Skeletal muscle cell (primary cell): ENCODE measurements at places on chromosomes 7 and 10.

GRCh38 chr7:921581-922333, 32.7 kb downstream of the ADAP1 start:
- no peak for DNase-seq

DNA sequence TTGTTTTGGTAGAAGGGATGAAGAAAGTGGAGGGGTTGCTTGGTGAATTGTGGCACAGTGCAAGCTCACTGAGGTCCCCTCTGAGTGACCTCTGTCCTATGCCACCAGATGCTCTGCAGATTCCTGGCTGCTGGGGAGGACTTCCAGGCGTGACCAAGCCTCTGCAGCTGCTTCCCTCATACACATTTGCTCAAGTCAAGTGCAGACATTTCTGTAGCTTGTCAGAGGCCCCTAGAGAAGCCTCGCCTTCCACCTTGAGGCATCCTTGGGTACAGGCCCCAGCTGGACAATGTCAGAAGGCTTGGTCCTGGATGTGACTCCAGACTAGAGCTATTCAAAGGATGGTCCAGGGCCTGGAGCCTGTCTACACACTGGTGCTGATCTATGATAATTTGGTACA, 464.2 kb downstream of the PLXNA4 start:
- no peak for DNase-seq

DNA sequence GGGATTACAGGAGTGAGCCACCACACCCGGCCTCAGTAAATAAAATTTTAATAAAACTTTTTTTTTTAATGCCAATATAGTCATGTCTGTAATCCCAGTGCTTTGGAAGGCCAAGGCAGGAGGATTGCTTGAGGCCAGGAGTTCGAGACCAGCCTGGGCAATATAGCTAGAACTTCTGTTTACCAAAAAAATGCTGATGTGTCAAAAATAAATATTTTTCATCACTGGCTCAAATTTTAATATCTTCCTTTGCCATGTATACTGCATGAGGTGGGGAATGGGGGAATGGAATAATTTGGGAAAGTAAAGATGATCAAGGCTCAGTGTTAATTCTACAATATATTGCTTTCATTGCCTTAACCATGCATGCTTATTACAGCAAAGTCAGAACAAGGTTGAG, 10.7 kb upstream of the RHBDD2 start:
- DNase-seq: no peak

- DNase-seq: no peak
Measured at GRCh38 chr10:11245510-11245909, 227.8 kb downstream of the CELF2 start.

DNA sequence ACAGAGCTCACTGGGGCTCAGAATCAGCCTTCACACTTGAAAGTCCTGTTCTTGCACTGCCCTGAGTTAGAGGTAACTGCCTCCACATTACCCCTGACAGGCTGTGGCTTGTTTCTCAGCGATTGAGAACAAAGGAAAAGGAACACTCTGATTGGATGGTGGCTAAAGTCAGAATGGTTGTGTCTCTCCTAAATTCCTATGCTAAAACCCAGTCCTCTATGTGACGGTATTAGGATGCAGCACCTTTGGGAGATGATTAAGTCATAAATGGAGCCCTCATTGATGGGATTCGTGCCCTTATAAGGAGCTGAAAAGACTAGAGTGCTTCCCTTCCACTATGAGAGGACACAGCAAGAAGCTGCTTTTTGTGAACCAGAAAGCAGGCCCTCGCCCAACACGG, 38.9 kb upstream of the DGKI start:
- DNase-seq: no peak

- DNase-seq: no peak
Measured at GRCh38 chr7:102208826-102209225, 77.8 kb upstream of the SH2B2 start.

- no peak for DNase-seq
Measured at GRCh38 chr7:145313551-145313950, 477.7 kb upstream of the TPK1 start.

- peak; percentile 41 for DNase-seq
Measured at GRCh38 chr7:157347217-157347904, 10.6 kb downstream of the DNAJB6 start.

DNA sequence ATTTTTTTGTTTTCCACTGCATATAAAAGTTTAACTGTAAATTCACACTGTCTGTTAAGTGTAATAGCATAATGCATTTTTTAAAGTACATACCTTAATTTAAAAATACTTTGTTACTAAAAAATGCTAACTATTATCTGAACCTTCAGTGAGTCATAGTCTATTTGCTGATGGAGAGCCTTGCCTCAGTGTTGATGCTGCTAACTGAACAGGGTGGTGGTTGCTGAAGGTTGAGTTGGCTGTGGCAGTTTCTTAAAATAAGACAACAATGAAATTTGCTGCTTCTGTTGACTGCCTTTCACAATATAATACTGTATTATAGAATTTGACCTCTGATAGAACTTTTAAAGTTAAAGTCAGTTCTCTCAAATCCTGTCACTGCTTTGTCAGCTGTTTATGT, 72.3 kb upstream of the GATAD1 start:
- DNase-seq: no peak

- no peak for DNase-seq
Measured at GRCh38 chr10:114806562-114807391, 14.8 kb upstream of the FHIP2A start.

GRCh38 chr10:124493214-124493882, 31.7 kb downstream of the LHPP start:
- DNase-seq: no peak

- no peak for DNase-seq
Measured at GRCh38 chr7:35289376-35289775, 35.5 kb upstream of the TBX20 start.

DNA sequence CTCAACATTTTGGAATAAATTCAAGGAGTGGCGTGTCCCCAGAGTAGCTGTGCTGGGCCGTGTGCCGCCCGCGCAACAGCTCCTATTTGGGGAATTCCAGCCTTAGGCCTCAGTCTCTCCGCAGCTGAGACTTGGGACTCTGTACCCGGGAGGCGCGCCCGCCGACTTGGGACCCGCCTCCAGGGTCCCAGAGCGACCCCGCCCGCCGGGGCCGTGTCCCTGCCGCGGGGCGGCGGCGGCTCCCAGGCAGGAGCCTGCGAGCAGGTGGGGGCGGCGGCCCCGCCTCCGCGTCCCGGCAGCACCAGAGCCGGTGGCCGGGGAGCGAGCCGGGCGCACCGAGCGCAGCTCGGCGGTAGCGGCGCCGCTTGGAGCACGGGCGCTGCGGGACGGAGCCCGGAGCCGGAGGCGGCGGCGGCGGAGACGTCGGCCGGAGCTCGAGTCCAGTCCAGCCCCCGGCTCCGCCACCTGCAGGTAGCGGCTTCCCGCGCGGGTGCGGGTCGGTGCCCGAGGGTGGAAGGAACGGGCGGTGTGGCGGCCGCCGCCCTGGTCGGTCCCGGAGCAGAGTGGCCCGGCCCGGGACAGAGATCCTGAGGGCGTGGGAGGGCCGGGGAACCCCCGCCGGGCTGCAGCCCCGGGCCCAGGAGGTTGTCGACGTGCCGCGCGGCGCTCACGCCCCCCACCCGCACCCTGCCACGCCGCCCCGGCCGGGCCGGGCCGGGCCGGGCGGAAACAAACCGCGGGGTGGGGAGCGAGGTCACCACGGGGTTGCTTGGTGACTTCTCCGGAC, at the start of gene WIPF3:
WIPF3 (plus strand) TSS at position 301 of the 787 bp plus-strand sequence. CDS start 28,217 bp downstream, outside the sequence.
- no peak for DNase-seq

- no peak for DNase-seq
Measured at GRCh38 chr7:101507791-101508252, 121.3 kb downstream of the MYL10 start.

DNA sequence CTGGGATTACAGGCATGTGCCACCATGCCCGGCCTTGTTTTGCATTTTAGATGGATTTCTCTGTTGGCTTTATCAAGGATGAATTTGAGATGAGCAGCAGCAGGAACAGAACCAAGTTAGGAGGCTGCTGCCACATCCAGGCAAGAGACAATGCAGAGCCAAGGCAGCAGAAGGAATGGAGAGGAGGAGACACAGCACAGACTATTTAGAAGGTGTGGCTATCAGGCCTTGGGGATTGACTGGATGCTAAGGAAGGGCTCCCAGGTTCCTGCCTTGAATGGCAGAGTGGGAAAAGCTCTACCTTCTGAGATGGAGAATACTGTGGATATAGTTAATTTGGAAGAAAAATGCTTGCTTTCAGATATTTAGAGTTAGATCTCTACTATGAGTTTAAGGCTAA, 484.7 kb upstream of the C7orf33 start:
- no peak for DNase-seq

DNA sequence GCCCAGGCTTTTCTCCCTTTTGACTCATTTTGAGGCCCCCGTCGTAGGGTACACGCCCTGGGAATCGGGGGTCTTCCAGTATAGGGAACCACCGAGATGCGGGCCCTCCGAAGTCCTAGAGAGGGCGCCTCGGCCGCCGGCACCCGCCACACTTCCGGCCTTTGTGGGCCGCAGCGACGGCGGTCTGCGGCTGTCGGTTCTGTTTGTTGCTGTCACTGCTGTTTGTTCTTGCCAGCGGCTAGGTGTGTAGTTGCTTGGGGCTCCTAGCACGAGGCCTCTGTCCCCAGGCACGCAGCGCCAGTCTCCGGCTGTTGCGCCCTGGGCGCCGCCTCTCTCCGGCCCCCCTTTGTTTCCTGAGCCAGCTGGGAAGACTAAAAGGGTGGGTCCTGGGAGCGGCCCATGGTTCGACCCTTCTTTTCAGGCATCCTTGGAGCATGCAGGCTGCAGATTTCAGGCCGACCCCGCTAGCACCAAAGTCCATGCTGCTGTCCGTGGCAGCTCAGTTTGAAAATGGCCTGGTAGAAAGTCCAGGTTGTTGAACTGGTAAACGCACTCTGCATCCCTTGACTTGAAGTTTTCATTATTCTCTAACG, 17.8 kb upstream of the ZKSCAN1 start:
- DNase-seq: no peak

- DNase-seq: no peak
Measured at GRCh38 chr10:35993591-35994515, 351.8 kb upstream of the FZD8 start.

GRCh38 chr7:78191475-78192079, 393.0 kb downstream of the PHTF2 start:
- DNase-seq: no peak

GRCh38 chr7:131231381-131232220, 96.1 kb upstream of the MKLN1 start:
- peak; percentile 58 for DNase-seq

- DNase-seq: no peak
Measured at GRCh38 chr10:100650693-100651092, 94.7 kb upstream of the PAX2 start.

DNA sequence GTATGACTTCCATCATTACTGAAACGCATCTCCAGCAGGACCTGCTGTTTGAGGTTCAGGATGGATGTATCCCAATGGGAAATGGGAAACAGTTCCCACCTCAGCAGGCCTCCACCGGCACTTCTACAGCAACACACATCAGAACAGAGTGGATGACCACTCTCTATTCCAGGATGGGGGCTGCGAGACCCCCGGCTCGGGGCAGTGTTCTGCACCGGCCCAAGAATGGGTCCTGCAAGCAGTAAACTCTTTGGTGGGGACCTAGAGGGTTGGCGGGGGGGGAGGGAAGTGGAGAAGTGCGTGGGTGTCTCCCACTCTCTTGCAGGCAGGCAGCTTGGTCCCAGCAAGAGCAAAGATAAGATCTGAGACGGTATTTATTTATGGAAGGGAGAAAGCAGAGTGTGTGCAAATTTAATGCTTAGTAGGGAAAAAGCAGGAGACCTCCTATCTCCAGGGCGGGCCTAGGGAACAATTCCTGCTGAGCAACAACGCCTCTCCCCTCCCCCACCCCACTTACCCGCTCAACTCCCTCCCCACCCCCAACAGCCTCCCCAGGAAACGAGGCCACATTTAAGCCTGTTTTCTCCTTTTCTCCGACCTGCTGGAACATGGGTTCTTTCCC, 4.0 kb downstream of the SFMBT2 start:
- DNase-seq: no peak

DNA sequence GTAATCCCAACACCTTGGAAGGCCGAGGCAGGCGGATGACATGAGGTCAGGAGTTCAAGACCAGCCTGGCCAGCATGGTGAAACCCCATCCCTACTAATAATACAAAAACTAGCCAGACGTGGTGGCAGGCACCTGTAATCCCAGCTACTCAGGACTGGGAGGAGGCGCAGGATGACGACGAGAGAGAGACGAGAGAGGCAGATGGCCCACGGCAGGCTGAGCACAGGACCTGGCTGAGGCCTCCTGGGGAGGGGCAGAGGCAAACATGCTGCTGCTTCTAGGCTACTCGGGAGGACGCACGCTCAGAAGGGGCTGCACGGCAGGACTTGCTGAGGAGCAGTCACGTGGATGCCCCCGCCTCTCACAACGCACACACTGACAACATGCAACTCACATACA, 22.4 kb downstream of the DIP2C start:
- no peak for DNase-seq

DNA sequence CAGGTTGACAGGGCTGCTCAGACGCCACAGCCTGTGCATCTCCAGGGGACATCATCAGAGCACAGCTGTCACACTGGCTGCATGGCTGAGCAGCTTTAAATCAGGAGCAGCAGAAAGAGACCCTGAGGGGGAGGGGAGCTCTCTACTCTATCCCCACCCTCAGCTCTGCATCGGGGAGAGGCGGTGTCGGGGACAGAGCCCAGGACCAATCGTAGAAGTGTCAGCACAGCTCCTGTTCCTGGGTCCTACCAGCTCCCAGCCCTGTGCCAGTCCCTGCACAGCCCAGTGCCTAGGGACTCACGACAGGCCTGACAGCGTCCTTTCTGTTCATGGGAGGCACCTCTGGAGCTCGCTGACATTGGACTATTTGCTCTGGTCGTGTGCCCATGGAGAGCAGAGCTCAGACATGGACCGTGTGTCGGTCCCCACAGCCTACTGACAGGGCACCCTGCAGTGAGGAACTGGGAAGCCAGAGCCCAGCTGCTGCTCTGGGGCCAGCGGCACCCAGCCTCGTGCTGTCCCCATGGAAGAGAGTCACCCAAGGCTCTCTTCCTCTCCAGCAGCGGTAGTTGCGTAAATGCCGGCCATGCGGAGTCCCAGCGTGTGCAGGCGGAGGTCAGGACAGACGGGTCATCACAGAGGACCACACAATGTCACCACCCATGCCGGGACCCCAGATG, 20.4 kb upstream of the ANTXRL start:
- DNase-seq: no peak

- DNase-seq: no peak
Measured at GRCh38 chr10:75611993-75612372, 180.6 kb downstream of the LRMDA start.

DNA sequence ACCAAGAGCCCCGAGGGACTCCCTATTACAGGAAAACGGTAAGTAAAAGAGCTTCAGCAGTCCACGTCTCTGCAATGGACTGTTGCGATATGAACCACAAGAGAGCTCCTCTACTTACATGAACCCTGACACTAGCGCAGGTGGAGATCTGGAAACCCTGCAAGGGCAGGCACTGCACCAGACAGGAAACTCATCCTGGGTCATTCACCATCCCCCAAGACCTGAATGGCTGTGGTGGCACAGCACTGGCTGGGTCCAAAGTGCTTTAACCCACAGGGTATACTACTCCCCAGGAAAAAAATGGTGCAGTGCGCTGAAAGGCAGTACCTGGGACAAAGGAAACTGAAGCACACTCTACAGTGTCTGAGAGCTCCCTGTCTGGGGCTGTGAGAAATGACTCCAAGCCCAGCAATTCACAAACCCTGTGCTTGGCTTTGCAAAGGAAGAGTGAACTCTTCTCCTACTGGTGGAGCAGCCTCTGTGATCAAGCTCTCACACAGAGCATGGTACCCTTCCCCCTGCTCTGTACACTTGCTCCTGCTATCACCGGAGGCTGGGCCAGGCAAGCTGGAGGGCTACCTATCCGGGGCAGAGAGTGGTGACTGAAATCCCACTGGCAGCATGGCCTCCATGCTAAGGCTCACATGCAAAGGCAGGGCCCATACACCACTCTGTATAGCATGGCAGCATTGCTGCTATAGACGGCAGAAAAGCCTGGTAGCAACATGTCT, 44.9 kb downstream of the HIBADH start:
- no peak for DNase-seq

- no peak for DNase-seq
Measured at GRCh38 chr7:8338206-8338605, 76.2 kb upstream of the ICA1 start.
